ENCODE measurements at places on chromosomes 6 and 20.

DNA sequence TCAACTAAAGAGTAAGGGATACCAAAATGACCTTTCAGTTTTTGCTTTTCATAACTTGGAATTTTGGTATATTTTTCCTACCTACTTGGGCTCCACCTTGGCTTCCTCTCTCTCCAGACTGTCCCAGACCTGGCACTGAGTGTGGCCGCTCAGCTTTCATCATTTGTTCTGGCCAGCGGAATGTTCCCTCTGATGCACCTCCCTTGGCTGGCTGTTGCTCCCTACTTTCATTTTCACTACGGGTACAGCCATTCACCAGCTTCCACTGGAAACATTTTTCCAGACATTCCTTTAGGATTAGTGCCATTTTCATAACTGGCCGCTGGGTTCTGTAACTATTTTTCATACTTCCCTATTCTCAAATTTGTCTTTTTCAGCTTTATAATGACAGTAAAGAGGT, 487.4 kb downstream of the TENT5A start:
- no peak for DNase-seq

- no peak for DNase-seq
Measured at GRCh38 chr6:6796818-6797217, 208.3 kb downstream of the LY86 start.

GRCh38 chr6:99492092-99492491, 23.1 kb downstream of the USP45 start:
- DNase-seq: no peak

DNA sequence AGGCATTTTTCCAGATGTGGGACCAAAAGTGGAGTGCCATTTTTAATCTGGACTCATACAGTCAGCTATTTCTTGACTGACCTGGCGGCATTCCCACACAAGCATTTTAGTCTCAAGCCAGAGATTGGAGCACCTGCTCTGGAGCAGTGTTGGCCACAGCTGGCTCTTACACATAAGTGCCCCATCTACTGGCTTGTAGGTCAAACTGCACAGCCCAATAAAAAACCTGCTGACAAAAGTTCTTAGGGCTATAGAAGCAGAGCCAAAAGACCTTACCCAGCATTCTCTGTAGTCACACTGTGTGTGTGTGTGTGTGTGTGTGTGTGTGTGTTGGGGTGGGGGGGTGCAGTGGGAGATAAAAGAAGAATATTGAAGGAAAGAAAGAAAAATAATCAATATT, 38.6 kb upstream of the SENP6 start:
- no peak for DNase-seq

- DNase-seq: no peak
Measured at GRCh38 chr6:35088281-35089215, 52.6 kb downstream of the TCP11 start.

GRCh38 chr6:45984347-45984746, 31.3 kb downstream of the CLIC5 start:
- no peak for DNase-seq

GRCh38 chr6:160035693-160036330, 66.9 kb downstream of the IGF2R start:
- DNase-seq: no peak

- DNase-seq: no peak
Measured at GRCh38 chr20:59977086-59977485, 18.9 kb downstream of the CDH26 start.

DNA sequence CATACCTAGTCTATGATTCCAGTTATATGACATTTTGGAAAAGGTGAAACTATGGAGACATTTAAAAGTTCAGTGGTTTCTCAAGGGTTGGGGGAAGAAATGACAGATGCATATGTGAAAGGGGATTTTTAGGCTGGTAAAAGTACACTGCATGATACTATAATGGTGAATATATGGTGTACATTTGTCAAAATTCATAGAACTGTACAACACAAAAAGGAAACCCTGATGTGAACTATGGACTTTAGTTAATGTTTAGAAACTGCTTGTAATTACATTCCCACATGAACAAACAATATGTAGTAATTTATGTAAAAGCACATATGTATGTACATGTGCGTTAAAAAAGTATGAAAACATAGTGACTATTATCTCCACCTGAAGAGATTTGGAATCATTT, 907.3 kb upstream of the CITED2 start:
- DNase-seq: no peak

GRCh38 chr6:53044071-53044470, 21.1 kb upstream of the FBXO9 start:
- no peak for DNase-seq

Data from stimulated activated CD4-positive, alpha-beta T cell treated with anti-CD3 and anti-CD28 coated beads, Interleukin-4, amount 100 ng/mL, for 4 hours (primary cell).